ENCODE measurements at places on chromosomes 7 and 10.

DNA sequence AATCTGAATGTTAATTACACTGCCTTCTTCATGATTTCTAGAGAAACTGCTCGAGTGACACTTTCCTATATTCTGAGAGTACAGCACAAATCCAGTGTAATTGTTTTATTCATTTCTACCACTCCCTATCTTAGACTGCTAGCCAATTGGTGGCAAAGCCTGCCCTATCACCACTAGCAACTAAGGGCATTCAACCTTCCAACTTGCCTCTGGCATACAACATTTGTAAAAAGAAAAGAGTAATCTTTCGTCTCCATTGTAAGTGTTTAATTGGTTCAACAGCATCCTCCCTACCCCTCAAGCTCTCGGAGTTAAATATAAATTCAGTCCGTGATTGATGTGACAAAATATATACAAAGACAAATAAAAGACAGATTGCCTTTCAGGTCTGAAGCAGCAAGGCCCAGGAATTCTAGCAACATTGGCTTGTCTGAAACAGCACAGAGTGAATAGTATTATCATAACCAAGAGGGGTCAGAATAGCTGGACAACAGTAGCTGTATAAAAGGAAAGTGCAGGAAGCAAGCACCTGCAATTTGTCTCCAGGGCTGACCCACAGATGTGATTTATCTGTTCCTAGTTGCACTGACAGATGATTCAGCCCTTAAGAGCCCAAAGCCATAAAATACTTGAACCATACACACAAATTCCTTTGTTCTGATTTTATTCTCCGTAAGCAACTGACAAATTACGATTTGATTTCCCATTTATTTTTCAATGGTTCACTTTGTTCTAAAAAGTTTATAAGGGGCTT is 47.6 kb upstream of the ANKRD1 start:
- DNase-seq: no peak

GRCh38 chr10:6274484-6274883 is 71.8 kb downstream of the PFKFB3 start:
- DNase-seq: no peak

- DNase-seq: no peak
These were observed 53.5 kb downstream of the PODXL start for GRCh38 chr7:131502810-131503508.

DNA sequence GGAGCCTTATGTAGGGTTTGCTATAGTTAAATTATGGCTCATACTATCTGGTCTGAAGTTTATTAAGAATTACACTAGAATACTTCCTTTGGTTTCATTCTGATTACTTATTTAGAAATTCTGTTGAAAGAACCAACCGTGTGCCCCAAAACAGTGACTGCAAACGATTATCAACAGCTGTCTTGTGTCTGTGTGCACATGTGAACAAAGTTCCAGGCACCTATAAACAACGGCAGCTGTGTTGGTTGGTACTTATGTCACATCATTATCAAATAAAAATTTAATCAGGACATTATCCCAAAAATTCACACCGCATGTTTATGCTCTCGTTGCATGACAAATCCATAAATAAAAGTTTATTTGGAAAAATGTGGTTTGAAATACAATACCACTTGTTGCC is 80.6 kb downstream of the USP6NL start:
- no peak for DNase-seq

GRCh38 chr7:826230-826917 is 5.9 kb upstream of the SUN1 start:
- DNase-seq: no peak

GRCh38 chr10:118272149-118272721 is 69.9 kb downstream of the FAM204A start:
- no peak for DNase-seq

- DNase-seq: no peak
These were observed 71.7 kb downstream of the PRLHR start for GRCh38 chr10:118523775-118524174.

DNA sequence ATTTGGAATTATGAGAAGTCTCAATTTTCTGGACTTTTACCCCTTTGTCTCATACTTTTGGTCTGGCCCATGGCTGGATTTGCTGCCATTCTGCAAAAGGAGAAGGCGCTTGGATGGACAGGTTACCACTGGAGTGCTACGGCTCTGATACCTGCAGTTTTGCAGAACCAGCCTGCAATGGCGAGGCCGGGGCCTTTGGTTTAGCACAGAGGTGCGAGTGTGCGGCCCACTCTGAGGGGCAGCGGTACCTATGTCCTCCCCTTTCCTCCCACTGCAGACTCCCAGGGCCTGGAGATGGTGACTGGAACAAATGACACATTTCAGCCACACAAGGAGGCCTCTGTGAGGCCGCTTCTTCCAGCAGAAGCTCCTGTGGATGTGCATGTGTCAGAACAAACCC is 11.9 kb downstream of the ZNF777 start:
- no peak for DNase-seq

GRCh38 chr7:2808891-2809665 is 35.0 kb downstream of the GNA12 start:
- DNase-seq: no peak

- DNase-seq: no peak
These were observed 64.4 kb downstream of the VSTM4 start for GRCh38 chr10:49050906-49051305.

GRCh38 chr7:71145906-71146901 is 14.3 kb downstream of the GALNT17 start:
- DNase-seq: no peak

DNA sequence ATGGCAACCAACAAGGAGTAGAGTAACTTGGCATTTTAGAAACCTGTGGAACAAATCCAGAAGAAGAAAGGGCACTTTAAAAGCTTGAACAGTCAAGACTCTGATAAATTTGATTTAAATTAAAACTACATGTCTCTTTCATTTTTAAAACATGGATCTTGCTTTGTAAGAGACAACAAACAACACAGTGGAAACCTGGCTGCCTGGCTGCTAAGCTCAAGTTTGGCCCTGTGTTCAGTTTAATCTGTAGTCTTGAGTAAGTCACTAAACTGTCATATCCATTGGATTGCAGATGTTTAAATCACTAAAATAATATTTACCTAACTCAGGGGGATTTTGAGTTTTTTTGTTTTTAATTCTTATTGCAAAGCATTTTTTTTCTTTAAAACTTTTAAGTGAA is 374.9 kb upstream of the SEMA3D start:
- no peak for DNase-seq
